ENCODE measurements at places on chromosomes 12 and 14.
A peak's percentile ranks its signal among the peaks of the same experiment; 100 is the strongest.

- no peak for DNase-seq
Measured at GRCh38 chr12:108017472-108018057, 111.5 kb upstream of the WSCD2 start.

- DNase-seq: no peak
Measured at GRCh38 chr12:49296836-49297694, 2.1 kb downstream of the PRPH start.

DNA sequence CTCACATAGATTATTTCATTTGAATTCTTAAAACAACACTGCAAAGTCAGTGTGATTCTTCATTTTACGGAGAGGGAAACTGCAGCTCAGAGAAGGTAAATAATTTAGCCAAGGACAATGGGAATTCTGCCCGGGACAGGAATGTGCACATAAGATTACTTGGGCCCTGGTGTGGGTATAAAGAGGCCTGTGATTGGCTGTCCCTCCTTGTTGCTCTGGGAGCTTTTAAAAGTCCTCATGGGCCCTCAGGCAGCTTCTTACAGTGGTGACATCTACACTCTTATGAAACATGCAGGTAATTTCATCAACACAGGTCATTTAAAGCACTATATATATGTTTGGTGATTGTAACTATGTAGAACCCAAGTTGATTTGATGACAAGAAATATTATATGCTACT, 100.3 kb downstream of the ESR2 start:
- DNase-seq: no peak

DNA sequence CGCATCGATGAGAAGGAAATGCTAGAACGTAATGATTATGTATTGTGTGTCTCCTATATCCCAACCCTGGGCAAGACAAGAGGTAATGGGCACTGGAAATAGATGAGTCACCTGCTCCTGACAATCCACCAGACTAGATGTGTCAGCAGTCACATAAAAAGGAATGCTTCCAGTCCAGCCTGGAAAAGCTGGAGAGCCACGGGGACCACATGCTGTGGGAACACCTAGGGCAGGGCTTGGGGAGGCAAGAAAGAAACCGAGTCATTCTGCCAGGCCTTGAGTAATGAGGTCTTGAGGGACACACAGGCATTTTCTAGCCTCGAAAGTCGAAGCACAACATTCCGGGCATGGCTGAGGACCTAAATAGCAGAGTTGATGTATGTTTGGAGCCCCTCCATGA, 716.7 kb upstream of the TMEM132C start:
- no peak for DNase-seq

- DNase-seq: no peak
Measured at GRCh38 chr12:88328090-88328489, 186.0 kb downstream of the TMTC3 start.

- no peak for DNase-seq
Measured at GRCh38 chr14:99506276-99506675, 25.1 kb downstream of the CCNK start.

- no peak for DNase-seq
Measured at GRCh38 chr14:75467763-75468162, 39.9 kb downstream of the JDP2 start.

GRCh38 chr12:27387473-27387872, 54.8 kb downstream of the BMAL2 start:
- no peak for DNase-seq

GRCh38 chr14:101090976-101091375, 187.5 kb upstream of the RTL1 start:
- no peak for DNase-seq

GRCh38 chr12:124418791-124419190, 123.9 kb downstream of the RFLNA start:
- DNase-seq: no peak

DNA sequence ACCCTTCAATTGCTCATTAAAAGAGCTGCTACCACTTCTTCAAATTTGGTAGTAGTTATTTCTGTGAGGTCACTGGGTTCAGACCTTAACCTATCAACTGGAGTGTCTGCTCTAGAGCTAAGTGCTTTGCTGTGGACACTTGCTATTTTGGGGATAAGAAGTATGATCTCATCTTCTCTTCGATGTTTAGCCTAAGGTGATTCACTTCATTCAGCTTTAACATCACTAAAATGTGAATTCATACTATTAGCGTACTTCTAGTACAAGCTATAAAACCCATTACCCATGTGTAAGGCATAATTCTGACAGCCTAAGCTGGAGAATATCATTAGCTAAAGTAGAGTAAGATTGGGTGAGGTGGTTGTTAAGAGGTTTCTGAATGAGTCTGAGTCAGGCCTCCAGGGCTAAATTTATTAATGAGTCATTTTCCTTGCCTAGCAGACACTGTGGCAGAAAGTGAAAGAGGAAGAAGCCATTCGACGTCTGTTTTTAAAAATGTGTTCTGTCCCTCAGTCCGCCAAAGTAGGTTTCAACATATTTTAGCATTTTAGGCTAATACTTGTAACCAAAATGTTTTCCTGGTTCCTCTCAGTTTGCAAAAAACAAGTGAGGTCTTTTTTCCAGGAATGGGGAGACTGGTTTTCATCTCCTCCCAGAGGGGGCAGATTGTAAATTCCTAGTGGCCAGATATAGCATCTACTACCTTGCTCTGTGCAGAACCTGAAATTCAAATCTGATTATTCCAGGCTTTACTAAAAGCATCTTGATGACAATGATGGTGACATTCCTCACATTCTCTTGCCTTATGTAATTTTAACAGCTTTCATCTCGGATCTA, 103.6 kb downstream of the SSPN start:
- DNase-seq: no peak

GRCh38 chr14:70622111-70622712, 19.5 kb upstream of the TTC9 start:
- peak; percentile 28 for DNase-seq

GRCh38 chr14:95397325-95397724, 77.6 kb upstream of the CLMN start:
- no peak for DNase-seq

GRCh38 chr12:112555621-112556233, 137.0 kb downstream of the PTPN11 start:
- DNase-seq: no peak

GRCh38 chr12:94112121-94112520, 36.3 kb upstream of the PLXNC1 start:
- no peak for DNase-seq

GRCh38 chr12:95674631-95675030, 115.9 kb downstream of the NTN4 start:
- DNase-seq: peak; percentile 69

DNA sequence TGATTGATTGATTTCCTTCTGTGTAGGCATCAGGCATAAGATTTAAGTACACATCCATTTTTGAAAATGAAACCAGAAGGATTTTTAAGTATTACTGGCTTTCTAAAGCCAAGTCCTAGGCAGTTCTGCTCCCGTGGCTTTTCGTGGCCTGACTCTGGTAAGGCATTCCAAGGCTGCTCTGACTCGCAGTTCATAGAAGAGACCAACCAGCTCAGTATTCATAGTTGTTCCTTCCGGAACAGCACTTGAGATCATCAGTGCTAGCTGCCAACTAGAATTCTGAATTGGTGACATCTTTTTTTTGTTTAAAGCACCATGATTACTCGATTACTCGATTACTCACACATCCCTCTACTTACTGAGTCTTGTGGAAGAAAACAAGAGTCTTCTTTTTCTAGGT, 25.9 kb downstream of the SUDS3 start:
- no peak for DNase-seq

- no peak for DNase-seq
Measured at GRCh38 chr12:2555487-2556082, 239.2 kb upstream of the FKBP4 start.

DNA sequence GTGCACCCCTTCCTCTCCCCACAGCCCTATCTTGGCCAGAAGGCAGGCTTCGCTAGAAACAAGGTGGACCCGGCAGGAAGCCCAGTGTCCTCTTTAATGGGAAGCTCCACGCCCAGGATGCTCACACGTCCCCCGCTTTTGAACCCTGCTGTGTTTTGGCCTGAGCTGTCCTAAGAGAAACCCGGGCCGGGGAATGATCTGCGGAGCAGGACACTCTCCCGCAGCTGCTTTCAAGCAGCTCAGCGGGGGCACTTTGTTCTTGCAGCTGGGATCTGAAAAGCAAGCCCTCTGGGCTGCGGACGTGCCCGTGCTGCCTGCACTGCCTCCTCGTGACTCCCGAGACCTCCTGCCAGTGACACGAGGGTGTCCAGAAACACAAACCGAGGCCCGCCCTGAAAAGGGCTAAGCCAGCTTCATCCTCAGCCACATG, 30.0 kb downstream of the SCARB1 start:
- DNase-seq: peak; percentile 50

GRCh38 chr12:23585156-23585781, 364.2 kb downstream of the SOX5 start:
- DNase-seq: no peak

- DNase-seq: no peak
Measured at GRCh38 chr14:91732439-91732838, 553 bp upstream of the CATSPERB start.

- no peak for DNase-seq
Measured at GRCh38 chr14:56797569-56798446, 12.5 kb downstream of the OTX2 start.

GRCh38 chr12:4939418-4940023, 29.8 kb downstream of the KCNA1 start:
- no peak for DNase-seq

GRCh38 chr14:35631071-35631805, 97.3 kb downstream of the INSM2 start:
- no peak for DNase-seq

GRCh38 chr12:105907982-105908381, 230.8 kb downstream of the NUAK1 start:
- DNase-seq: no peak

GRCh38 chr12:56124133-56124532, 3.9 kb upstream of the ESYT1 start:
- no peak for DNase-seq
